NCI-H1092 (cell line): ENCODE measurements at places on chromosomes 5 and 9.

- DNase-seq = no peak
These were observed 89.7 kb upstream of the EQTN start for GRCh38 chr9:27386571-27387091.

GRCh38 chr5:9466697-9467096, 79.2 kb downstream of the SEMA5A start:
- DNase-seq = no peak

- no peak for DNase-seq
These were observed 151.1 kb downstream of the MPDZ start for GRCh38 chr9:13128266-13128860.

- DNase-seq = no peak
These were observed at the start of gene ARL14EPL for GRCh38 chr5:116032094-116032517. ARL14EPL (plus strand) TSS chr5:116032472; CDS start chr5:116051466, 18,994 bp downstream.

DNA sequence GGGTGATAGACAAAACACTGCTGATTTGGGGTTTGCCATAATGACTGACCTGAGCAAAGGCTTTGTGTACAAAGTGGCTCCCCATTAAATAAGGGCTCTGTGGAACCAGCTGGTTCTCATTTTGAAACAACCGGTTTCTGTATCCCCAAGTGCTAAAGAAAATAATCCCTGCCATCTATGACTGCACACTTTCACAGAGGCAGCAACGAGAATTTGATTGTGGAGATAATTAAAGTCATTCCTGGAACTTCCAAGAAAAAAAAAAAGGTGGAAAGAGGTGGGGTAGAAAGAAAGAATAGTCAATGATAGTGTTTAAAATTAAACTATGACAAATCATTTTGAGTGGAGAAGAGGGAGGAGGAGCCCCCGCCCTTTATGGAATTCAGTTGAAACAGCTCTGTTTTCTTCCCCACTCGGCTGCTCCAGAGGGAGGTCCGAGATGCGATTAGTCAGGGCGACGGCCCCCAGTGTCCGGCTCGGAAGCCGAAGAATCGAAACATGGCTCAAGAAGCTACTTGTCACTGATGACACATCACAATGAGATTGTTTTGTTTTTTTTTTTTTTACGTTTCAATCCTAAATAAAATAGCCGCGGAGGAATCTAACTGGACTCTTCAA, 38.4 kb downstream of the EBF1 start:
- DNase-seq = no peak

- DNase-seq = no peak
These were observed 887 bp upstream of the MAP3K1 start for GRCh38 chr5:56814361-56814962.
